ENCODE measurements at places on chromosomes 5 and 9.
A peak's percentile ranks its signal among the peaks of the same experiment; 100 is the strongest.

DNA sequence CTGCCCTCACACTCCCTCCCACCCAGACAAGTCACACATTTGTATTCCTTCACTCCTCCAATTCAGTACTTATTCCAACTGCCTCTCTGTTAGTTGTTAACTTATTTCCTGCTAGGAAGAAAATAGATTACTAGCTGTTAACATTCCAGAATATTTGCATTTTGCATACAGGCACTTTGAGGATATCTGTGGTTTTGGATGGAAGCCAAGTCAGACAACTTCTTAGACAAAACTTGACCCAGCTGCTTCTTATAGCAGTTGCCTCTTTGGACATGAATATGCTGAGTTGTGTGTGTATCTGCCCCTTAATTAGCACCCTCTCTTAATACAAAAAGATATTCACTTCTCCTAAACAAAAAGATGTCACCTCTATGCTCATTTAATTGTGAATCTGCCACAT, 1280.6 kb upstream of the ACO1 start:
- DNase-seq: peak; percentile 26

- DNase-seq: no peak
Measured at GRCh38 chr9:136829412-136829811, 12.9 kb upstream of the AJM1 start.

DNA sequence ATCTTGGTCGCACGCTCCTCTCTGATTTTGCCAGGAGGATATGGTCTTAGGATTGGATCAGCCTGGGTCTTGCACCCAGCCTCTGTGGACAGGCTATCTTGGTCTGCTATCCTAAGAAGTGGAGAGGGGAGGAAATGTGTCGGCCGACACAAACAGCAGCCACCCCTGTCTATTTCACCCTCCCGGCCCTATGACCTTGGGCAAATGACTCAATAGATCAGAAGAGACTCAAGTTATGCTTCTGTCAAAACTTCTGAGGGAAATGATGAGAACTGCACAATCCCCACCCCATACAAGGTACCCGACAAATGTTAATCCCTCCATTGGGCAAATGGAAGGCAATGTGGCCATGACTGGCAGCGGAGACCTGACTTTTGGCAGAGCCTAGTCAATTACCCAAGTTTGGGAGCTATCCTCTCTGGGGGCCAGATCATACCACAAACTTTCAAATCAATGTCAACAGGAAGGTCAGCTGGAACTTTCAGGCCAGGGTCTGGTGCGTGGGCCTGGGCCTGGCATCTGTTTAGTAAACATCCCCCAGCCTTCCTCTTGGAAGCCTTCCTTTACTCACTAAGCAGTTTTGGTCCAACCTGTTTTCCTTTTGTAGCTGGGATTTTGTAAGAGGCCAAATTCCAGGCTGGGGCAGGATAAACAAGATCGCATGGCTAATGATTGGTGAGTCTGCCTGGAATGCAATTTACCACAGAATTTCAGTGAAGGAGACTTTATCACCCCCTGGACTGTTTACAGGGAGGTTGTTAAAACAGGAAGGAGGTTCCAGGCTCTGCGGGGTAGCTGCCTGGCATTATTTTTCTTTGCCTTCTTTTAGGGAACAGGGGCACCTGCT, 64.2 kb upstream of the CPEB4 start:
- no peak for DNase-seq

GRCh38 chr5:178453224-178453623, 137.0 kb downstream of the COL23A1 start:
- no peak for DNase-seq

DNA sequence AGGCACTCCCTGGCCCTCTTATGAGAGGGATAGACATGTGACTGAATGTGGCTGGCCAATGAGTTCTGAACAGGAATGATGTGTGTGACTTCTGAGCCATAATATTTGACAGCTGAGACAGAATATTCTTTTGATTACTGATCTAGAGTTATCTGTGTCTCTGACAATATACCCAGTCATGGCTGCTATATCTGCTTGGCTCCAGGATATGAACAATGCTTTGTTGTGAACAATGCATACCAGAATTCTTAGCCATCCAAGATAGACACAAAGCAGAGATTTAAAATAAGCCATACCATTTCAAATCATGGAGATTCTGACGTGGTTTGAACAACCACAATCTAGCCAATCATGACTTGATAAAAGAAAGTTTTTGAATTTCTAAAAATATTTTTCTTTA, 840.3 kb upstream of the SEMA6A start:
- DNase-seq: no peak

DNA sequence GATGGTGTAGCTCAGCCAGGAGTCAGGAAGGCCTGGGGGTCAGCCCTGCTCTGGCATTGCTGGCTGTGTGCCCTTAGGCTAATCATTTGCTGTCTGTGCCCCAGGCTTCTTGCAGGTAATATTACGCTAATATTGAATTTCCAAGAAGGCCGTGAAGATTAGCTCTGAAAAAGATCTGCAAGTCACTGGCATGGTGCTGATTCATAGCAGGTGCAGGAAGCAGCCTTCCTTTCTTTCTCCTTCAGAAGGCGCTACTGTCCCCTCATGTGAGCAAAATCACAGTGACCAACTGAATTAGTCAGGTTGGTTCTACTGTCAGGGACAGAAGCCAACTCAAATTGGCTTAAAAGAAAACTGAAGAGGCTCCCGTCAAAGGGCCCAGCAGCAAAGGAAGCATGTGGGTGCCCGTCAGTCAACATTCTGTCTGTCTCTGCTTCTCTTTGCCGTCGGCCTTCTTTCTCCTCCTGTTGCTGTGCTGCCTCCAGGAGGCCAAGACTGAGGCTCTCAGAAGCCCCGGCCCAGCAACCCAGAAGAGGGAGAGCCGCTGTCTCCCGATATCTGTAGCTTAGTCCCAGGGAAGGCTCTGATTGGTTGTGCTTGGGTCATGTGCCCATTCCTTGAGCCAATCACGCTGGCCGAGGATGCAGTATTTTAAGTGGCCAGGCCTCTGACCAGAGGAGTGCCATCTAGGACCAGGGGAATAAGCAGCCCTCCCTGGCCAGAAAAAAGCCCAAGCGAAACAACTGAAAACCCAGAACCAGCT, 67.8 kb upstream of the NEURL1B start:
- no peak for DNase-seq

Data from SK-N-MC (cell line).